ENCODE measurements at places on chromosomes 3 and 15. TPM values are rescaled to one million over a fixed set of nuclear protein-coding genes. Genes with fewer than 3 reads are reported as not detected.

Gene VPS8
- total RNA-seq: 78.0 TPM

Gene ARGFX
- not detected for total RNA-seq

Gene ADCY5
- 123 TPM for total RNA-seq

Gene HRG
- not detected for total RNA-seq

Gene CFAP20DC
- not detected for total RNA-seq

Gene COL6A5
- not detected for total RNA-seq

Gene CAMKV
- total RNA-seq: not detected

Gene PAQR9
- total RNA-seq: not detected

Gene MRPL3
- total RNA-seq: 42.0 TPM

Gene PTPRG
- total RNA-seq: 154 TPM

Gene TMEM89
- not detected for total RNA-seq

Gene C3orf62
- total RNA-seq: 5.4 TPM

Gene CFAP100
- total RNA-seq: not detected

Gene SERINC4
- not detected for total RNA-seq

Gene ATP13A5
- total RNA-seq: not detected

Gene ACTR8
- total RNA-seq: 22.8 TPM

Gene PLAAT1
- not detected for total RNA-seq

Gene OCA2
- 8.0 TPM for total RNA-seq

Gene CD200R1
- total RNA-seq: 2.6 TPM

Gene FAM98B
- 14.0 TPM for total RNA-seq

Gene IL17RE
- total RNA-seq: 11.9 TPM

Gene GOLGA6L10
- 3.1 TPM for total RNA-seq

Gene GUCA1C
- total RNA-seq: not detected

Gene DNASE1L3
- total RNA-seq: 3.8 TPM

All from thoracic aorta (tissue), 2 donors.